ENCODE measurements at places on chromosomes 11 and 22.
A peak's percentile ranks its signal among the peaks of the same experiment; 100 is the strongest.

DNA sequence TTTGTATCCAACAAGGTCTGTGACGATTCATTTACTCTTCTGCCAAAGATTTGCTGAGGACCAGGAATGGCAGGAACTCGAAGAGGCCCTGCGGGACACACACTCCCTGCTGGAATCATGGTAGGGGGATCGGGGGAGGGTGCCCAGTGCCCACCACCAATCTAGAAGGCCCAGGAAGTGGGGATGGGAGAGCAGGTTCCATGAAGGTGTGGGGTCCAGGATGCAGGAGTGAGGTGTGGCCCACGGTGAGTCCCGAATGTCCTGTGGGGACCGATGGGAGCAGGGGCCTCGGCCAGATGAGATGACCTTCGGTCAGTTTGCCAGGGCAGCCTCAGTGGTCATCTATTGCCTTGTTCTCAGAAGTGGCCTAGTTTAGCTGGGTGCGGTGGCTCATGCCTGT lies 492.7 kb downstream of the BRD1 start:
- DNase-seq, result no peak

GRCh38 chr11:126138636-126139035 lies 72.8 kb downstream of the RPUSD4 start:
- no peak for DNase-seq

GRCh38 chr11:61477727-61478148 lies 30.8 kb upstream of the LRRC10B start:
- peak; percentile 25 for DNase-seq

- no peak for DNase-seq
Measured at GRCh38 chr11:62115085-62115694, 8.6 kb upstream of the INCENP start.

- no peak for DNase-seq
Measured at GRCh38 chr11:116808262-116809175, 14.6 kb downstream of the APOA4 start.

DNA sequence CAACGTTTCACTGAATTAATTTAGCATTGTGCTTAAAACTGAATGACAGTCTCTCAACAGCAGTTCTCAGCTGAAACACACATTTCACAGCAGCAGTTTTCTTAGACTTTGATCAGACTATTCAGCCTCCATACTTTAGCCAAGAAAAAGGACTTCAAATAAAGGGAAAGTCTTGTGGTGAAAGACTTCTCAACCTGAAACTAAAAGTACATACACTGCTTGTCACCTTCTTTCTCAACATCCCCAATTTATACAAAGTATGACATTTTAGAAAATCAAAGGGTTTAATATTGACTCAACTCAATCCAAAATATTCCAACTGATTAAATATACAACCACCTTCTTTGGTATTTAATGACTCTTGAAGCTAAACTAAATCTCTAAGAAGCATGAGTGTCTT lies 419.0 kb downstream of the LRRC4C start:
- no peak for DNase-seq

DNA sequence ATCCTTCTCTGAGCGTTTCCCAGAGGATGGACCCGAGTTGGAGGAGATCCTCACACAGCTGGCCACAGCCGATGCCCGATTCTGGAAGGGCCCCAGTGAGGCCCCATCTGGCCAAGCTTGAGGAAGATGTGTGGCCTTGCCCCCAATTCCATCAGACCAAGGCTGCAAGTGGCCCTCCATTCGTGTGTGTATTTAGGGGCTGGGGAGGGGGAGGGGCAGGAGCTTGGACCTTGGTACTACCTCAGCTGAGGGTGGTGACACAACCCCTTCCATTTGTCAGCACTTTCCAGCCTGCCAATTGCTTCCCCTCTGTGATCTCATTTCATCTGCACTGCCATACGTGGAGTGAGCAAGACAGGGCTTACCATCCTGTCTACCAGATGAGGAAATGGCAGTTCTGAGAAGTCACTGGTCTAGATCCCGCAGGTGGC lies 1.3 kb upstream of the BBS1 start:
- DNase-seq, result no peak

- DNase-seq, result no peak
Measured at GRCh38 chr11:36507824-36508489, 2.1 kb downstream of the TRAF6 start.

- DNase-seq, result no peak
Measured at GRCh38 chr22:23223569-23224317, 43.4 kb downstream of the BCR start.

DNA sequence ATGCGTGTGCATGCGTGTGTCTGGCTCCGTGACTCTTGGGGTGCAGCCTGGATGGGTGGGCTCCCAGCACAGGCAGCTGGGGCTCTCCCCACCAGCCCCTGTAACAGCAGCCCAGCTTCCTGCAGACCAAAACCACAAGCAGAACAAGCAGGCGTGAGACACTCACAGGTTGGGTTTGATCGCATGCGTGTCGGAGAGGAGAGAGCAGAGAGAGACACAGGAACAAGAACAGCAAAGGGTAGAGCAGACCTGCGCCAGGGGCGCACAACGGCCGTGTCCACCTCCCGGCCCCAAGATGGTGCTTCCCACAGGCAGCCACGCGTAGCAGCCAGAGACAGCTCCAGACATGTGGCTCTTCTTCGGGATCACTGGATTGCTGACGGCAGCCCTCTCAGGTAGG lies at the start of gene CD6:
CD6 (plus strand) TSS at position 161 of the 400 bp plus-strand sequence; CDS start at position 347, 186 bp downstream.
- peak; percentile 45 for DNase-seq

GRCh38 chr11:44407211-44407996 lies 97.5 kb upstream of the ALX4 start:
- no peak for DNase-seq

GRCh38 chr11:693415-693831 lies 1.6 kb downstream of the DEAF1 start:
- DNase-seq, result no peak

- no peak for DNase-seq
Measured at GRCh38 chr22:30806391-30806861, 111.8 kb downstream of the OSBP2 start.

DNA sequence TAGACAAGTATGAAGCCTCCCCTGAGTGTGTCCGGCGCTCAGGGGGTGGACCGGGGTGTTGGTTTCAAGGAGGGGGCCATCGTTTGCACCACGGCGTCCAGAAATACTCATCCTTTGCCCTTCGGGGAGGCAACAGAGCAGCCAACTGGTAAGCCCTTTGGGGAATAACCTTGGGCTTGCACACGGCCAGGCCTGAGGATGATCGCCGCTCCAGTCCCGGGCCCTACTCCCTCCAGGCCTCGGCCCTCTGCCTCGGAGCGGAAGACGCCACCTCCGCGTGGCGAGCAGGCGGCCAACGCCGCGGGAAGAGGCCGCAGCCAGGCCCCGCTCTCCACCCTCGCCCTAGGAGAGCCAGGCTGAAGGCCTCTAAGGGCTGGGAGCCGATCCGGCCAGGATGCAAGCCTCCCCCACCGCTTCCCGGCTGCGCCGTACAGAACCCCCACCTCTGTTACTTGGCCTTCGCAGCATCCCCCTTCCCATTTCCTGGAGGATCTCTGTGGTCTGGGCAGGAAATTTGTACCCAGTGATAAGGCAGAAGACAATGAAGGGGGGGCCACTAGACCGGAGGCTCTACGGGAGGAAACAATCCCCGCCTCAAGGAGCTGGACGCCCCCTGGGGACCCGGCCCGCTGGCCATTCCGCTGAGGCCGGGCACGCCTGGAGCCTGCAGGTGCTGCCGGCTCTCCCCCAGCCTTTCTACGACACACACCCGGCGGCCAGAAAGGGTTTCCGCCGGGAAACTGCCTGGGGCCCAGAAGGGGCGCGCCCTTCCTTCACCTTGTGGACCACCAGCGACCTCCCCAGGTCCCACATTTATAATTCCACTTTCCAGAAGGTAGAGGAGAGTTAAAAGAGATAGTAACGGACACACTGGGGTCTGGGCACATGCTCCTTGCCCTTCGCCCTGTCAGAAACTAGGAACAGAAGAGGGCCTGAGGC lies 2.6 kb downstream of the ESAM start:
- no peak for DNase-seq

- DNase-seq, result no peak
Measured at GRCh38 chr11:85086504-85087284, 540.5 kb downstream of the DLG2 start.

DNA sequence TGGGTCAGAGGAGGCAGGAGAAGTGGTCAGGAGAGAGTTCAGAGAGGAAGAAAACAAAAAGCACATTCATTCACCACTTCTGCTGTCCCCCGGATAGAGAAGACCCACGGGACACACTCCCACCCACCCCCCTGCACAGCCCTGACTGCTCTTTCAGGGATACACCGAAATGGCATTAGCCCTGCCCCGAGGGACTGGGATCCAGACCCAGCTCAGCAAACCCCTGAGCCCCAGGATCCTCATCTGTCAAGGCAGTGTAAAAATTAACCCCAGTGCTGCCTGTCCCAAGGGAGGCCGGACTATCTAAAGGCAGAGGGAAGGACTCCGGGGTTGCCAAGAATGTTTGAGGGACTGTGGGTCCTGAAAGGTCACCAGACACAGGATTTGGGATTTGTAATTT lies 31.2 kb downstream of the TPBGL start:
- no peak for DNase-seq

GRCh38 chr11:66789097-66789890 lies 53.9 kb upstream of the RCE1 start:
- no peak for DNase-seq

DNA sequence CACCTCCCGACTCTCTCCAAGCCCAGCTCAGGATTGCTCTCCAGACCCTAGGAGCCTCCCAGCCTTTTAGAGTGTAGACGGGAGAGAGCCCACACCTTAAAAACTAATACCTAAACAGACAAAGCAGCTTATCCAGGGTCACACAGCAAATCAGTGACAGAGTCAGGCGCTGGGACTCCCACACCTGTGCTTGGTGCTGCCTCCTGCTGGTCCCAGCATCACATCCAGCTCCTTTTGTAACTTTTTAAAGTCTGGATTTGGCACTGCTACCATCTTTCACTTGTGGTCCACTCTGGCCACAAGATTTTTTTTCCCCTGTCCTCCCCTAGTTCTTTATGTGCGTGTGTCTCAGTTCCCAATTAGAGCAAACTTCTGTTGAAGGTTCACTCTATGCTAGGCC lies 4.7 kb downstream of the ANO1 start:
- no peak for DNase-seq

GRCh38 chr22:22375576-22376351 lies 131.2 kb downstream of the VPREB1 start:
- DNase-seq, result no peak
